Spinal cord (tissue), 10 donors: ENCODE measurements at places on chromosomes 12 and 14.
A peak's percentile ranks its signal among the peaks of the same experiment; 100 is the strongest.

GRCh38 chr14:95155045-95155444 lies 2.3 kb downstream of the DICER1 start:
- DNase-seq = no peak

DNA sequence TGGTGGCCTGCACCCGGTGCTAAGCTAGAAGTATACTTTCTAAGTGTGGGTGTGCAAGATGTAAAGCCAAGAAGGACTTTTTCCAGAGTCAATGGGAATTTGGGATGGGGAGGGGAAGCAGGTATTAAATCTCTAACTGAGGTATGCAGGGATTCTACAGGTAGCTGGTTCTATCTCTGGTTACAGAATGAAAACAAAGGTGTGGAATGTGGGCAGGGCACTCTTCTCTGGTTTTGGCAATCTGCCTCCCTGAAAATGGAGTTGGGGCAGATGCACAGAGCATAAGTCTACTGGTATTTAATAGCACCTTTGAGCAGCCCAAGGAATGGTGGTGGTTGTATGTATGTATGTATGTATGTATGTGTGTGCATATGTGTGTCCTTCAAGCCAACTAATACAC lies 66.7 kb upstream of the PPP1R12A start:
- no peak for DNase-seq

DNA sequence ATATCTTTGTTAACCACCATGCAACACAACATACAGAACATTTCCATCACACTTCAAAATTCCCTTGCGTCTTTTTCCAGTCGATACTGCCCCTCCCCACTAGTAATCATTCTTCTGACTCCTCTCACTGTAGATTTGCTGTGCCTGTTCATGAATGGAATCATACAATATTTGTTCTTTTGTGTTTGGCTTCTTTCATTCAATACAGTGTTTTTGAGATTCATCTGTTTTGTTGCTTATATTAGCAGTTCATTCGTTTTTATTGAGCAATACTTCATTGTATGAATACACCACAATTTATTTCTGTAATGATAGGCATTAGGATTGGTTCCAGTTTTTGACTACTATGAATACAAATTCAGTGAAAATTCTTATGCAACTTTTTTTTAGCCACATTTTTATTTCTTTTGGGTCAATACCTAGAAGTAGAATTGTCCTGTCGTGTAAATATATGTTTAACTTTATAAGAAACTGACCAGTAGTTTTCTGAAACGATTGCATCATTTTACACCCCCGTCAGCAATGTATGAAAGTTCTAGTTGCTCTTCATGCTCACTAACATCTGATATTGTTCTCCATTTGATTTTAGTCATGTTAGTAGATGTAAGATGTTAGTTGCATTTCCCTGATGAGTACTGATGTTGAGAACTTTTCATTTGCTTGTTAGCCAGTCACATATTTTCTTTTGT lies 127.5 kb downstream of the TGFB3 start:
- DNase-seq = no peak

DNA sequence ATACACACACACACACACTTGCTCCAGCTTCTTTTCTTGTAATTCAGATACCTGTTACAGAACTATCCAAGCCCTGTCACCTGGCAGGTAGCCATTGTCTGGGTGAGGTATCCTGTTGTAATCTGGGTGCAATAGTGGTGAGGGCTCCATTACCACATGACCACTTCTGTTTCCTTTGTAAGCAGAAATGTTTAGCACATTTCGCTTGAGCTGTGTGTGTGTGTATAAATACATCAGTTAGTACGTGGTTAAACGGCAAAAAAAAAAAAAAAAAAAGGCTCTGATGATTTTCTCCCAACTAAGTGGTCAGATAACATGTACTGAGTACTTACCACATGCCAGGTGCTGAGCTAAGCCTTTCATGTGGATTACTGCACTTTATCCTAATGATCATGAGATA lies 129.3 kb upstream of the SSTR1 start:
- no peak for DNase-seq

GRCh38 chr14:91293281-91293680 lies 48.8 kb upstream of the GPR68 start:
- no peak for DNase-seq

- DNase-seq = no peak
These were observed 52.6 kb upstream of the PPFIA2 start for GRCh38 chr12:81811778-81812125.

- DNase-seq = no peak
These were observed 50.6 kb downstream of the LRCOL1 start for GRCh38 chr12:132559652-132560363.

DNA sequence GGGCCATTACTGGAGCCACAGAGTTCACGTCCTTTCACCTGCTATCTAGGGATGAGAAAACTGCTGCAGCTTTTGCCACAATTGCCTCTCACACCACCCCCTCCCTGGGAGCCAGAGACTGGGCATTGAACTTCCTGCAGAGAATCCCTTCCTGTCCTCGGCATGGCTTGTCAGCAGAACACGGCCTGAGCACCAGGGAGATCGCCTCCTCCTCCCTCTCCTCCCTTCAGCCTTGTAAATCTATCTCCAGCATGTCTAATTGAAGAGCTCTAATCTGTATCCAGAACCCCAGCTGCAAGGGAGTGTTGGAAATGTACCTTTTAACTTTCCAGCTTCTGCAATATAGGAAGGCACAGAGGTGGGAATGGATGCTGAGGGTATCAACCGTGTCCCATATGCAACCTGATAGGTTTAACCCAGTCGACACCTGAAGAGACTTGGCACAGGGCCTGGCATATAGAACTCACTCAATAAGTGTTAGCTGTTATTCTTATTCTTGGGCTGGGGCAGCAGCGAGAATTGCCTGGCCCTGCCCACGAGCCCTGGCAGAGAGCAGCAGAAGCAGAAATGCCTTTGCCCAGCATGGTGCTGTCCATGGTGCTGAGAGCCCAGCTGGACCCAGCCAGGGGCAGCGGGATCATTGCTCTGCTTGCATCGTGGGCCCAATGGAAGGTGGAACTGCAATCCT lies 26.8 kb downstream of the TMEM63C start:
- DNase-seq = no peak

GRCh38 chr12:27970401-27971120 lies 2.0 kb downstream of the PTHLH start:
- DNase-seq = peak; percentile 63
